Suppressor macrophage (primary cell): ENCODE measurements at places on chromosomes 5 and 9.

GRCh38 chr5:157597277-157597676, 21.7 kb upstream of the ADAM19 start:
- DNase-seq, result no peak

- no peak for DNase-seq
Observed at GRCh38 chr9:127264462-127265219, at the start of gene GARNL3. Gene GARNL3 (plus strand): TSS chr9:127264774. CDS start chr9:127264878, 104 bp downstream.

- no peak for DNase-seq
Observed at GRCh38 chr5:144198386-144198785, 27.7 kb downstream of the KCTD16 start.

DNA sequence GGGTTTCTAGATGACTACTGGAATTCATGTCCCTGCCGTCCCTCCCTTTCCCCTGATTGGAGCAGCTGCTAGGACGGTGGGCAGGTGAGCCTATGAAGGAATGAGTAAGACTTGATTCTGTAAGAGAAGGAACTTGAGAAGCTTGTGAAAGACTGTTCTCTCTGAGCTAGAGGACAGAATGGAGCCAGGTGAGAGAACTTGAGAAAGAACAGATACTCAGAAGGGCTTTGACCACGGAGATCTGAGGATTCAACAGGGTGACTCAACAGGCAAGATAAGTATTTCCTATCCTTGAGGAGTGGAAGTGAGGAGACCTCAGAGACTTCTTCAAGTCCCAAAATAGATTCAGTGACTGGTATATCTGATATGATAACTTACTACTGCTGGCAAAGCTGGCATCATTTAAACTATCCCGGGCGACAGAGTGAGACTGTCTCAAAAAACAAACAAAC, 41.9 kb downstream of the HSDL2 start:
- DNase-seq, result no peak

GRCh38 chr5:170809551-170809950, 26.0 kb downstream of the GABRP start:
- peak; percentile 25 for DNase-seq

GRCh38 chr9:99368341-99369326, 146.6 kb downstream of the SEC61B start:
- peak; percentile 88 for DNase-seq

DNA sequence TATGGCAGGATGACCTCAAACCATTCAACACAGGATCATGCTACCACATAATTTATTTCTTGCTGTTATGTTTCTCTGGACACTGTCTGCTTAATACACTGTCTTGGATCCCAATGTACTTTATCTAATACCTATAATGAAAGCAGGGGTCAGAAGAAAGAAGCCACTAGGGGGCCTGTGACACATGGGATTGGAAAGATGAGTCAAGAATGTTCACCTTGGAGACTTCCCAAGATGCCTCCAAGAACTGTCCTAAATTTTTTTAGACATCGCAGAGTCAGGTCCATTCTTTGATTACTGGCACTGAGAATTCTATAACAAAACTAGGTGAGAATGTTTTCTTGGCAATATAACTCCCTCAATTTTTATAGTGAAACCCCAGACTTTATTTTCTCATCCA, 305.8 kb upstream of the SMARCA2 start:
- peak; percentile 23 for DNase-seq

GRCh38 chr5:2206293-2207108, 323.8 kb upstream of the IRX4 start:
- DNase-seq, result no peak

DNA sequence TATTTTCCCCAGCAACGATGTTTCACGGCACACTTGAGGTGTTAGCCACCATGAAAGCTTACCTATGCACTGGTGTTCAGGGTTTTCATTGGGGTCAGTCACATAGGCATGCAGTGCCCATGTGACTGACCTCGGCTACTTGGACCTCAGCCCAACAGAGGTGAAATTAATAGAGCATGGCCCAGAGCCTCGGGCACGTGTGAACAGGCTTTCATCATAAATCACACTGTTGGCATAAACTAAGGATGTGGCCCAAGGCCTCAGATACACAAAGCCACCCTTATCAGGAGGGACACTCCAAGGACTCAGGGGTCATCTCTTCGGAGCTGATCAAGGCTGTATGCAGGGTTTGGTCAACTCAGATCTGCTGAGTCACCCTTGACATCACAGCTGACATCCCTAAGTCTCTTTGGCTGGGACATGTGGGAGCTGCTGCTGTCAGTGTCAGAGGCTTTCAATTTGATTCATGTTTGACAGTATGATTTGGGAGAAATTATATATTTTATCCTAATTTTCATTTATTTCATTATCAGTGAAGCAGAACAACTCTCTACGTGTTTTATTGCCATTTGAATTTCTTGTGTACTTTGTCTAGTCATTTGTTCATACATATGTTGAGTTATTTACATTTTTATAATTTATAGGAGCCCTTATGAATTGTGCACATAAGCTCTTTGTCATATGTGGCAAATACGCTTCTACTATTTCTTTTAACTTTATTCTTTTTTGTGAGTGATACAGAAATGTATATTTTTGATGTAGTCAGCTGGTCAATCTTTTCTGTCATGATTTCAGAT, 59.7 kb upstream of the ANKRD33B start:
- DNase-seq, result no peak

DNA sequence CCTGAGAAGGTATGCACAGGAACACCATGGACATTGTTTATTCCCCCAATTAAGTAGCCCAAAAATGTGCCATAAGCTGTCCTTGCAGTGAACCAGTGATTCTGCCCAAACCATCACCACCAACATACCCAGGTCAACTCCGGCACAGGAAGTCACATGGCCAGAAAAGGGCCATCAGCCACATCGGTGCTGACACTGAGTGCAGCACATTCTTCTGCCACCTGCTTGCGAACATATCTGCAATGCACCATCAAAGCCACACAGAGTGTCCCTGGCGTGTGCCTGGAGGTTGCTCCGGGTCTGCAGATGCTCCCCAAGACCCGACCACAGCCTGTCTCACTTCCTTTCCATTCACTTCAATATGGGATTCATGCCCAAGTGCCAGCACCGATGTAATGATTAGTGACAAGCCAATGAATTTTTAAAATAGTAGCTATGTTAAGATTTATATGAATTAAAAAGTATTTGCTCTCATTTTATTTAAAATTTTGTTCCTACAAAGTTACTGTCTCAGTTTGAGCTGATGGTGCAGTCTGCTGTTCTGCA, 37.6 kb downstream of the SYK start:
- DNase-seq, result no peak

DNA sequence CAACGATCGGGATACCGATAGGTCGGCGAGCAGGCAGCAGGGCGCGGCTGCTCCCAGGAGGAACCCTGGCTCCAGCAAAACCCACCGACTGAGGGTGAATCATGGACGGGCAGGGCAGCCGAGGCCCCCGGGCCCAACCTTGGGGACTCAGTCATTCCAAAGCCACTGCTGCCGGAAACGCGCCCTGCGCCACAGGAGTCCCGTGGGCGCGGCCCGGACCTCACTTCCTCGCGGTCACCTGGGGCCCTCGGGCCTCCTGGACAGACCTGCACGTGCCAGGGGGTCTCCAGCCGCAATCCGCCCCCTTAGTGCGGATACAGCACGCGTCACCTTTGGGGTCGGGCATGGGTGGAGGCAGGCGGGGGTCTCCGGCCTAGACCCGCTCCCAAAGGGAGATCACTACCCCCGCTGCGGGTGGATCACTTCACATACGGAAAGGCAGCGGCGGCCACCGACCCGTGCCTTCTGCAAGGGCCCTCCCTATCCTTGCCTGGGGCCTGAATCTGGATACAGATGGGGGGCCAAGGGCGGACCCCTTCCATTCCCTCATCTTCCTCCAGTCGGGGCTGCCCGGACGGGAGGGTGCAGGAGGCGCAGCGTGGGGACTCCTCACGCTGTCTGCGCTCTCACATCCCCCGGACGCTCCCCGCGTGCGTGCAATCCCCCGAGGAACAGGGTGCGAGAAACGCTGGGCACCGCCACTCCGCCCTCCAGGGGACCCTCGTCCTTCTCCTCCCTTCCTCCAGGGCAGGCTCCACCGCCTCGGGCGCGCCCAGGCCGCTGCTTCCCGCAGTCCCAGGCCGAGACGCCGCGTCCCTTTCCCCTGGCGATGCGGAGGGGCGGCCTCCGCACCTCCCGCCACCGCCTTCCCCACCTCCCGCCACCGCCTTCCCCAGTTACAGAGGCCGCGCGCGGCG, 586 bp downstream of the TXN start:
- peak; percentile 78 for DNase-seq

DNA sequence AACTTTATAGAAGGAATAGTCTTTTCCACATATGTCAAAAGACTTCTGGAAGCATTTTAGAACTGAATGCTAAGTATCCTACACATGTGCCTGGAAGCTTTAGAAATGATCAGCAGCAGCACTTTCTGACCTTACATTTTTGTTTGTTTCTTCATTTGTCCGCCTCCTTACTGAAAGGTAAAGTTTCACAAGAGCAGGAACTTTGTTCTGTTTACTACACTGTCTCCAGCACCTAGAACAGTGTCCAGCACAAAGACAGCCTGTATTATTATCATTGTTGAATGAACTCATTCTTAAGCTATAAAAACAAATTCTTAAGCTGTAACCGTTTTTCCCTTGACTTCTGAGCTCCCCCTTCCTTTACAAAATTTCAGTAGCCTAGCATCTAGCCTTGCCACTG, 14.8 kb downstream of the PIP5K1B start:
- no peak for DNase-seq

GRCh38 chr9:75422944-75423522, 334.7 kb downstream of the OSTF1 start:
- no peak for DNase-seq
